ENCODE measurements at places on chromosomes 2 and 18.

DNA sequence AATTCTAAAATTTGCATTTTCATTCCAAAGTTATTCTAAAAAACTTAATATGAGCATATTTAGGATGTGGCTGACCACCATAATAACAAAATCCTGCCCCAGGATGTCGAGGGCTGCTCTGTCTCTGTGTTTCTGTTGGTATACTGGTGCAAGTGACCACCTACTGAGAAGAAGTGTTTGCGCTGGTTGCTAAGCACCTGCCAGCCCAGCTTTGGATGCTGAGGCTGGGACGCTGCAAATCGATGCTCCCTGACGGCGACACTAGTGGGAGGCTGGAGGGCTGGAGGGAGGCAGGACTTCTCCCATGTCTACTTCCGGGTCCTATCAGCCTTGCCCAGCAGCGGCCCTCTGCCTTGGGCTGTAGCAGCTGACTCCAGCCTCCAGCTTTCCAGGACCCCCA lies 45.0 kb downstream of the LAMA1 start:
- DNase-seq: no peak

- DNase-seq: no peak
These were observed 39.1 kb downstream of the CUL3 start for GRCh38 chr2:224545884-224546644.

- no peak for DNase-seq
These were observed 8.8 kb upstream of the IFIH1 start for GRCh38 chr2:162327134-162327769.

DNA sequence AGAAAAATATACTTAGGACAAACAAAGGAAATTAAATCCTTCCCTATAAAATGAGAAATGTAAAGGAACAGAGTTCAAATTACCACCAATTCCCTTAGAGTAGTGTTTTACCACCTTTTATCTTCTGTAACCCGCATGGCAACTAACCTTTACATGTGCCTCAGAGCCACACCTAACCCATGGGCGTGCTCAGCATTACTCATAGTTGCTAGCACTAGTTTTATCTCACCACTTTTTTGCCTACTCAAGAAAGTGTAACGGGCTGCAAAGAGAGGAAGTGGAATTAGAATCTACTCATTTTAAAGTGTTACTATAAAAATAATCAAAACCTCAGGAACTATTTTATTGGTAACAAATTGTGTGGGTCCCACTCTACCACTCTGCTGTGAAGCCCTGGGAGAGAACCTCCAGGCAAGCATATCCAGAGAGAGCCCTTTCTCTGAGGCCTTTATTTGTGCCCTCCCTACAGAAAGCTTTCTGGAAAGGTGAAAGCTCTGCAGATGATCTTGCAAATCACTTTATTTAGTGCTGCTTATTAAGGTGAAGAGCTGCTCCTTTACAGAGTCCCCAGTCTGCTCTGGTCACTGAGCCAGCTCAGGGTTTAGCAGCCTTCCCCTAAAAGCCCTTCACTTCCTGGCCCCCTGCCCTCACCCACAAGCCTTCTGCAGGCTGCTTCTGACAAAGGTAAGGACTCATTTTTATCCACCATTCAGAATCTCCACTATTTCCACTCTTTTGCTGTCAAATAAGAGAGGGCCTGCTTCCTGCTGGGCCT lies 98.8 kb downstream of the TRABD2A start:
- peak; percentile 9 for DNase-seq

DNA sequence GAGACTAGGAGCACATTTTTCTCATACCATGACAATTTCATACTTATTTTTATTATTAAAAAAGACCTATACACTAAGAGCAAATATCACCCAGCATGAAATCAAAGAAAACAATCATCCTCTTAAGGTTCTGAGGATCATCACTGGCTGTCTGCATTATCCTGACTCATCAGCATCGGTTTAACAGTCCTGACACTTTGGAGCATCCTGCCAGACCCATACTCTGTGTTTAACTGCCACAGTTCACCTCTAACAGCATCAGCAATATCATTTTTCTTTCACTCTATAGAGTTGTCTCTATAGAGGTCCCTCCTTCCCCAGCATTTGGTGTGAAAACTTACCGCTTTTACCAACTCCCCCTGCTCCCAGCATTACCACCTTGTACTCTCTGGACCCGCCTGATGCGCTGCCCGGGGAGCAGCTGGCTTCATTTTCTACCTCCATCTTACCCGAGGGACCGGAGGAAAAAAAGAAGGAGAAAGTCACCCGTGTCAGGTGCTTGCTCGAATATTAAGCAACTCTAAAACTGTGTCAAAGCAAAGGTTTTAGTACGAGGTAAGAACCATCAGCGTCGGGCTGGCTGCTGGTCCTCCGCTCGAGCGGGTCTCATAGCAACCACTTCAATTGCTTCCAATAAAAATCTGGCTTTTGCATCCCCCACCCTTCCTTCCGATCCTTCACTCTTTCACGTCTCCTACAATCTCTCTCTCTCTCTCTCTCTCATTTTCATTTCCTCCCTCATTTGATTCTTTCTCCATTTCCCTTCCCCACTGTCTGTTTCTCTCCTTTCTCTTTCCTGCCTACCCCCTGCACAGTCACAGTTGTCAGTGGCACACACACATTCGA lies at the start of gene RIT2:
Gene RIT2, minus strand, starts transcription at position 610 of the 846 bp plus-strand sequence.
- DNase-seq: no peak

- DNase-seq: no peak
These were observed 18.0 kb downstream of the ZC3H15 start for GRCh38 chr2:186503827-186504606.

DNA sequence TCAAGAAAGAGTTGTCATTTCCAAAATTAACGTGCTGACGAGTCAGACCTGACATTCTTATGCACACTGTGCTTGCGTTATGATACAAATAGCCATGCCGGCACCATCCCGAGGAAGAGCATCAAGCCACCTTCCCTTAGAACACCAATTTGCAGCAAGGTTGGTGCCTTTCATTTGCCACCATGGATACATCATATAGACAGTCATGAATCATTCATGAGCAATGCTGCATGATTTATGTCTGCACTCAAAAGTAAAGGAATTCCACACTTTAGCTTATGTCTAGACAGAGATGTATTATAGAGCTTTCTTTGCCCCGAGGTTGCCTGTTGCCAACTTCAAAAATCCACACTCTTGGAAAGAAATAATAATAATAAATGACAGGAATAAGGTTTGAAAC lies 166.9 kb downstream of the VWC2L start:
- DNase-seq: no peak

DNA sequence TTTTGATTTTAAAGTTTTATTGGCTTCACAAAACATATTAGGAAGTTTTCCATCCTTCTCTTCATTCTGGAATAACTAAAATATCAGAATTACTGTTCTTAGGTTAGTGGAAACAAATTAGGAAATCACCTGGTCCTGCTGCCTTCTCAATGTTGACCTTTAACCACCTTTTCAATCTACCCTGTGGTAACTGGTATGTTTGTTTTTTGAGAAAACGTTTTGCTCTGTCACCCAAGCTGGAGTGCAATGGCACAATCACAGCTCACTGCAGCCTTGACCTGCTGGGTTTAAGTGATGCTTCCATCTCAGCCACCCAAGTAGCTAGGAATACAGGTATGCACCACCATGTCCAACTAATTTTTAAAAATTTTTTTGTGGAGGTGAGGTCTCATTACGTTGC lies 28.4 kb downstream of the ACYP2 start:
- no peak for DNase-seq

DNA sequence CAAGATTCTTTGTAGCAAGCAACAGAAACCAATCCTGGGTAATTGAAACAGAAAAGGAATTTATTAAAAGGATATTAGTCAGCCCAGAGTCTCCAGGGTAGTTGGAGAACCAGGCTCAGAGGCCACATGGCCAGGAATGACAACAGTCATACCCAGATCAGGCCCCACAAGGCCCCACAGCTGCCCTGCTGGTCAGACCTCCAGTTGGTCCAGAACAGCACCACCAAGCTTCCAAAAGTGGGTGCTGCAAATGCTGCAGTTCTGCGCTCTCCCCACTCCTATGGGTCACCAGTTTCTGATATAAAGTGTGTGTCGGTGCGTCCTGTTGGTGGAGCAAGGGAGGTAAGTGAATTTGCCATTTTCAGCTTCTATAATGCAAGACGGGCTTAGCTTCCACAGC lies 29.9 kb downstream of the KLHL29 start:
- no peak for DNase-seq

- DNase-seq: no peak
These were observed 25.6 kb upstream of the TGIF1 start for GRCh38 chr18:3424280-3424890.

GRCh38 chr2:98294711-98295110 lies 51.5 kb upstream of the CNGA3 start:
- DNase-seq: no peak

DNA sequence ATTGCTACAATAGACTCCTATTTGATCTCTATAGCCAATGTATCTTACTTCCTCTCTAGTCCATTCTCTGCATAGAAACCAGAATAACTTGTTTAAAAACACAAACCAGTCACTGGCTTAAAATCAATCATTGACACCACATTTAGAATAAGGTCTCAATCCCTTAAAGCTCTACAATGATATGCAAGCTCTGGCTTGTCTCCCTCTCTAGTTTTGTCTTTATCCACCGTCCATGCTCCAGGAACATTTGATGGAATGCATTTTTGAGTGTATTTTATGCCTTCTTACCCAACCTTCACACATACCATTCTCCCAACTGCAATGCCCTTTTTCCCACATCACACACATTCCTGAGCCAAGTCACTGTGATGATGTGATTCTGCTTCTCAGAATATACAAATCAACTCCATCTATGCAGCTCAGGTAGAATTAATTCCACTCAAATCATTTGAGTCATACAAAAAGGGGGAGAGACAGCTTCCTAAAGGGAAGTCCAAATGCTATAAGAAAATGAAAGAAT lies 1107.2 kb downstream of the DPP10 start:
- DNase-seq: no peak

DNA sequence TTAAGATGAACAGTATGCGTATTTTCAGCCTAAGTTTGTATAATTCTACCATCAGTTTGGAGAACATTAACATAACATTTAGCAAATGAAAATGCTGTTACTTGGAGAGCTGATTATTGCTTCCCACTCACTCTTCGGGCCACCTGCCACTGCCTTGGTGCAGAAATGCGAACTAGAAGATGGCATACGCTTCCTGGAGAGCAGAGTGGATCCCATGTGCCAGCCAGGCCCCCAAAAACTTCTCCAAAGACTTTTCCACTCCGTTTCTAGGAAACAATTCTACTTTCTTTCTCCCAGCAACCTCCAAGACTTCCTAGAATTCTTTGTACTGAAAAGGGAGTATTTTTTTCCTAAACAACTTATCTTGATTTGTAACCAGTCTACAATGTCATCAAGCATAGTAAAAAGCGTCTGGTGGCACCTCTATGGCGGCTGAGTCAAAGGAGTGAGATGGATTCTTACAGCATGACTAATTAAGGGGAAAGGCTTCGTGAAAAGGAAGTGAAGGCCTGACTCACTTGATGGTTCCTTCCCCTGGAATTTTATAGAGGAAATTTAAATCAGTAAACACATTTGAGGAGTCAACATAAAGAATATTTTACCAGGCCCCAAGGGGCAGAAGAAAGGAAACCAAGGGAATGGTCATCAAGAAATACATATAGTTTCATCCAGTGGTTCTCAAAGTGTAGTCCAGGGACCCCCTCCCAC lies 36.6 kb downstream of the FEZ2 start:
- no peak for DNase-seq

DNA sequence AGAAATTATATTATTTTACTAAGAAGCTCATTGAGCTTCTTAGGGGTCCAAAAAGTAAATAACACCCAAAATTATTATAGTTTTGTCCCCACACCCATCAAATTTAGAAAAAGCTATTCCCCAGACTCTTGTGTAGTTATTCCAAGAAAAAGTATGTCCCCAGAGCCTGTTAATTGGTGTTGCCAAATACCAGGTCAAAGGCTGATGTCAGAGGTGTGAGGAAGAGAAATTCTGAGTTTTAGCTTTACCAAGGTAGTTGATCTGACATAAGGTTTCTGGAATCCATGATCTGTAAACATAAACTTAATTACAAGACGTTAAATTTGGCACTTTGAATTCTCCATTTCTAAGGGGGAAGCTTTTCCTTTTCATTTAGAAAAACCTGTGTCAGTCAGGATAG lies 29.3 kb upstream of the PSME4 start:
- DNase-seq: no peak

DNA sequence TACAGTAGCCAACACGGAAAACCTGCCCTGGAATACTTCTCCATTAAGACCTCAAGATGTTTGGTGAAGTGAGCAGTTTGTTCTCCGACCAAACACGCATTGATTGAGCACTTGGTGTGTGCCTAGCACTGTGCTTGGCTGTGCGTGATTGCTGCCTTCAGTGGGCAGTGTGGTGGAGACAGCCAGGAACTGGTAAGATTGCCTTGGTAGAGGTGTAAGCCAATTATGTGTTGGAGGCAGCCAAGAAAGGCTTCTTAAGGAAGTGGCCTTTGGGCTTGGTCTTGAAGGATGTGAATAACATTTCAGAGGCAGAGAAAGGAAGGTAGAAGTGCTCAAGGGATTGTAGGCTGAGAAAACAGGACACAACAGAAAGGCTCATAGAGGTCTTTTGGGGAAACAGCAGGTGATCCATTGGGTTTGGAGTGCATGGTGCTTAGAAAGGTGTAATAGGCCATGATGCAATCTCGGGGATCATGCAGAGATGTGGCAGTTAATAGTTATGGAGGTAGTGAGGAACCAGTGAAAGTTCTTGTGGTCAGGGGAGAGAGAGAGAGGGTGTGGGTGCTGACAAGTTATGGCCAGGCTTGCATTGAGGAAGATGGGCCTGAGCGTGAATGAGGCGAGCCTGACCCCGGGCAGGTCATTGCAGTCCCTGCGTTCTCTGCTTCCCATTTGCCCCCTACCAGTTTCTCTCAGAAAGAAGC lies 6.3 kb downstream of the B3GNT2 start:
- no peak for DNase-seq
